ENCODE measurements at places on chromosomes 3 and 15.

DNA sequence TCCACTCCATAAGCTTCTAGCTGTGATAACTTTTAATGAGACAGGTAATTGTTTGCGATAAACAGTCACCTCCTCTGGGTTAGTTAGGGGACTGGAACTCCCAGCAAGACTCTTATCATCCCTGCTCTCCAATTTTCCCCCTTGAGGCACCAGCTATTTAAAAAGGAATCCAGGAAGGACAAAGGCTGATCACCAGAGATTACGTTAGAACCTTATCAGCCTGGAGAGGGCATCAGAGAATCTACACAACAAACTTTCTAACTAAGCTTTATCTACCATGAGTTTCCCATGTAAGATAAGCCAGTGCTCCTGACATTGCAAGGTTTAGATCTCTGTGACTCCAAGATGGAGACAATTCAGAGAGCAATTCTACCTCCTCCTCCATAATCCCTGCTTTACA lies 31.3 kb downstream of the GPR176 start:
- peak; percentile 28 for DNase-seq

DNA sequence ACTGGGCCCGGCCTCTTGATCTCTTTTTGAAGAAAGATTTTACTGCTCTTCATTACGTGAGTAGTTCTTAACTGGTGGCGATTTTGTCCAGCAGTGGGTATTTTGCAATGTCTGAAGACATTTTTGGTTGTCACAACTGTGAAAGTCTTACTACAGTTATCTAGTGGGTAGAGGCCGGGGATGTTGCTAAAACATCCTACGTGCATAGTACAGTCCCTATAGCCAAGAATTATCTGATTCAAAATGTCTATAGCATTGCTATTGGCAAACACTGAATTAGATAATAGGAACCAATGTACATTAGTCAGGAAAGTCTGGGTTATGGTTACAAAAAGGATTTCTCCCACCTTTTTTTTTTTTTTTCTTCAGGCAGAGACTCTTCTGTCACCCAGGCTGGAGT lies 38.1 kb downstream of the FOXL2 start:
- DNase-seq = no peak

- peak; percentile 78 for DNase-seq
These were observed 505 bp upstream of the WNT5A start for GRCh38 chr3:55487381-55488241.

GRCh38 chr3:102233881-102234280 lies 200.9 kb upstream of the ZPLD1 start:
- DNase-seq = no peak

DNA sequence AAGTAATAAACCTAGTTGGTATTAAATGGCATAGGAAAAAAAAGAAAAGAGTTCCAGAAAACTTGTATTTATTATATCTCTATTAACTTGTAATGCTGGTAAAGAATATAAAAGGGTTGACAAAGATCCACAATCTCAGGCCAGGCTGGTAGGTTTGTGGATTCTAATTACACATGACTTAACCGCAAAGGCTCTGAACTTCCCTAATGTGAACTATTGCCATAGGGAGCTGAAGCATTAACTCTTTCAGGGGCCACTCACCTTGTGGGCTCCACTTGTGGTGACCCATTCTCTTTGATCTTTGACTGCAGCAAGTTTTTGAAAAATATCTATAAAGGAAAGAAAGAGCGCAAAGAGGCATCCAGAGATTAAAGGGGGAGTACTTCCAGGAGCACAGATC lies 58.5 kb downstream of the NEK10 start:
- no peak for DNase-seq

GRCh38 chr15:47502041-47502440 lies 215.3 kb upstream of the SEMA6D start:
- DNase-seq = no peak

DNA sequence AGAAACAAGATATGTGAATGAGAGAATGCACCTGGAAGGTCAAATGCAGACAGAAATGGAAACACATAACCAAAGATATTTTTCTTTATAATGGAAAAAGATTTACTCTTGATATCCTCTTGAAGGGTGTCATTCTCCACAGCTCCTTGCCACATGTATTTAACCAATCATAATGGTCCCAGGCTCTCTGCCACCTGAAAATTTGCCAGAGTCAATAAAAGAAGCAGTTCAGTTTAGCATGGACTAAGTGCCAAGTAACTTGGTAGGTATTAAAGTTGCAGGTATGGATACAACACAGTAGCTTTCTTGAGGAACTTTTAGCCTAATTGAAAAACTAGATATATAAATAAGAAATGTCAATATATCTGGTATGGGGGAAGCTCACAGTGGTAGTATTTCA lies 33.5 kb downstream of the TUSC7 start:
- no peak for DNase-seq

DNA sequence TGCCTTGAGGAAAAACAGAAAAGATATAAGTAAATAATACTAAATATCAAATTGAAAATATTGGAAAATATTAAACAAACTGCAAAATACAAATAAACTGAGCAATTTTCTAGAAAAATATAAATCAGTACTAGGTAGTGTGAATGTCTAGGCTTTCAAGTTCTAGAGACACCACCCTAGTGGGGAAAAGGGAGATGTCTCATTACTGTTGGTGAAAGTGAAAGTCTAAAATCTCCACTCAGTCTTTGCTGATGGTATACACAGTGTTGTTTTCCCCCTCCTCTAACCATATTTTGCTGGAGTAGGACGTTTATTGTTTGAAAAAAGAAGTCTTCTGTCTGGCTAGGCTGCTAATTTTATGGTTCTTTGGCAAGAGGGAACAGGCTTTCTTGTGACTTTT lies 1368.9 kb downstream of the OTOL1 start:
- no peak for DNase-seq

DNA sequence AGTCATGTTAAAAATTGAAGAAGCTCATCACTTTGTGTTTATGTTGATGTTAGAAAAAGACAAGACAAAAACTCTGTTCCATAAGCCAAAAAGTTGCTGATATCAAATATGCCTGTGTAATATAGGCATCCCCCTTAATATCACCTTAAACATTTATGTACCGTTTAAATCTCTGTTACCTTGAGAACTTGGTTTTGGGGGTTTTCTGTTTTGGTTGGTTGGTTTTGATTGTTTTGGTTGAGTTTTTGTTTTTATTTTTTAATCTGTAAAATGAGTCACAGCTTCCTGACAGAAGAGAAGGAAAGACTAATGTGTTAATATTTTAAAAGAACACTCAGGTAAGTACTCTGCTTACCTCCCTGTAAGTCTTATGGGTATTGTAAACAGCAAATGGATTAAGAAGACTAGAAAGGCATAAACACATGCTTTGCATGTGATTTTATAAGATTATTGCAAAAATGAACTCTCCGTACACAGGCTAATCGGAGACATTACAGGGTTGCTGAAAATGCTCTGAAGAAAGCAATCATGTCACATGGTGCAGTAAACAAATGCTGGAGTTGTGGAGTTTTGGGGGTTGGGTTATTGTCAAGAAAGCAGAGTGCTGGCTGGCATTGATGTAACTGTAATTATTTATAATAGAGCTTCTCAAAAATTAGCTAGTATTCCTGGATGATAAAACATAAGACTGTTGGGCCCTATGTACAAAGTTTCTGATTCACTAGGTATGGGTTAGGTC lies 69.5 kb upstream of the MBNL1 start:
- no peak for DNase-seq

DNA sequence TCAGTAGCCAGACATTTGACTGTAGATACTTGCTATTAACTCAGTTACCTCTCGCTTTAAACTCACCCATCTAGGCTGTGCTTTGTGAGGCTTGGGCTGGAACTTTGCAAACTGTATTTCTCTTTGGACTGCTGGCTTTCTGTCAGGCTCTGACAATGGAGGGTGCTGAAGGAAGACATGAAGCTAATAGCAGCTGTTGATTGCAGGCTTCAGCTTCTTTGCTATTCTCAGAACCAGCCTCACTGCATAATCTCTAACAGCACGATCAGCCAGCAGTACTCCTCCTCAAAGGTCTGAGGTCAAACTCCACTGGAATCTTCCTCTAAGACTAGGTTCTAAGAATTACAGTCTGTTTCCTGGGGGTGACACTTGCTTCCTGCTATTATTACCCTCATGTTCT lies 295.6 kb downstream of the ZBBX start:
- DNase-seq = no peak
